Cortex of kidney (tissue), 1 donor: ENCODE measurements at places on chromosomes 16 and 17.

GRCh38 chr17:20043021-20043420 lies 33.9 kb downstream of the SPECC1 start:
- DNase-seq = no peak

DNA sequence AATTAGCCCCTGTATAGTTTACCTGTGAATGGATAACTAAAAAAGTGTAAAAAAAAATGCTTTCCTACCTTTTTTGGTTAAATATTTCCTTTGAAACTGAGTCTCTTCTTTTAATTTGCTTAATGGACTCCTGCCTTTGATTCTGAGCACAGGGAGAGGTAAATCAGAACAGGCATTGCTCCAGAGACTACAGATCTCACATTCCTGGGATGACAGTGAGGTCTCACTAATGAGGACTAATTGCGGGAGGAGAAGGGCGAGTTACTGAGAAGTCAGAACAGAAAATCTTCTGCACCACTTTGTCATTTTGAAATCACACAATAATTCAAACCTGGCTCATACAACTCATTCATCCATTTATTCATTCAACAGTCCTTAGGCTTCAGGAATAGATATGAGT lies 437.0 kb upstream of the ASIC2 start:
- DNase-seq = no peak

DNA sequence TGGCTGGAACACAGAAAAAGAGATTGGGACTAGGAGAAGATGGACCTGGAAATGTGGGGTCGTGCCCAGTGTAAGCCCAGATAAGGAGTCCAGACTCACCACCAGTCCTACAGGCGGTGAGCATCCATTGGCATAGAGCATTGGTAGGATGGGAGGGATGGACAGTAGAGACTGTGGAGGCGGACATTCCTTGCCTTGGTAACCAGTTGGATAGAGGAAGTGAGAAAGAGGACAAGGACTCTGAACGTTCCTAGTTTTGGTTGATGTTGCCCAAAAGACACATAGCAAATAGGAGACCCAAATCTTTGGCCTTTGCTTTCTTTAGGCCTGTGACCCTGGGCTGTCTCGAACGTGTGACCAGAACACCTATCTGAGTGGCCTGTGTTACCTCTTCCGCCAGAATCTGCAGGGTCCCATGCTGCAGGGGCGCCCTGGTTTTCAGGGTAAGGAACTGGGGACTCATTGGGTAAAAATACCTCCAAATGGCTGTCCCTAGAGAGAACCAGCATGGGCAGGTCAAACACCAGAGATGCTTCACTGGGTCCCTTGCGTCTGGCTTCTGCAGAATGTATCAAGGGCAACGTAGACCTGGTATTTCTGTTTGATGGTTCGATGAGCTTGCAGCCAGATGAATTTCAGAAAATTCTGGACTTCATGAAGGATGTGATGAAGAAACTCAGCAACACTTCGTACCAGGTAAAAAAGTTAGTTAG lies 6.4 kb downstream of the ITGAL start:
- DNase-seq = no peak

GRCh38 chr17:10337976-10338375 lies 34.8 kb downstream of the MYH13 start:
- no peak for DNase-seq

DNA sequence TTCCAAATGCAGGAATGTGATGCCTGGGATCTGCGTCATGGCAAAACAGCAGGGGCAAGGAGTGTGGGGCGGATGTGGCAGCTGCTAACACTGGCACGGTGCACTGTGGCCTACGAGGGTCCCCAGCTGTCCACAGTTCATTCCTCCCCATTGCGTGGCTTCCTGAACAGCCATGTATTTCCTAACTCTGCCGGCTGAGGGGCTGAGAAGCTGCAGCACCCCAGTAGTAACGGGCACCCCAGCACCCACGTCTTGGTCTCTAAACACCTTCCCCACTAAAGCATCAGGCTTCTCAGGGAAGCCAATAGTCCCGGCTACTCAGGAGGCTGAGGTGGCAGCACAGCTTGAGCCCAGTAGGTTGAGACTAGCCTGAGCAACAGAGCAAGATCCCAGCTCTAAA lies 47.6 kb downstream of the LMF1 start:
- no peak for DNase-seq

- no peak for DNase-seq
These were observed 25.6 kb downstream of the USP22 start for GRCh38 chr17:21017256-21017655.

GRCh38 chr17:63842173-63842539 lies 329 bp downstream of the SMARCD2 start:
- no peak for DNase-seq

- DNase-seq = no peak
These were observed 50.8 kb downstream of the AKAP1 start for GRCh38 chr17:57135789-57136291.

GRCh38 chr17:17603178-17603894 lies 11.8 kb upstream of the PEMT start:
- DNase-seq = no peak

GRCh38 chr17:55722742-55723487 lies at the start of gene TMEM100:
TSS of gene TMEM100 (minus strand) at chr17:55722864. CDS start at chr17:55721070, 1,794 bp downstream.
- DNase-seq = no peak

DNA sequence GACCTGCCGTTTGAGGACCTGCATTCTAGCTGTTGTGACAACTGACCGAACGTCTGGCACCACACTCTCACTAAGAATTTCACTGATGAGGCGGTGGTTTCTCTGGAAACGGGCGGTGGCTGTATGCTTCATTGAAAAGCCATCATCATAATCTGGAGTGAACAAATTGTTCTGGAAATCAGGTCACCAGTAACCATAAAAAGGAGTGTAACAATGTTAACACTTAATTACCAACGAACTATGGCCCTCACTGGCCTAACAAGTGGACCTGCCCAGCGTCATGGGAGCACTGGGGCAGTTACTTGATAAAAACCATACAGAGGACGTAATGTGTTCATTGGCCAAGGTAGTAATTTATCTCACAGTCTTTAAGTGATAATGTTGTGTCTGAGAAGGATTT lies 15.4 kb downstream of the SMARCE1 start:
- no peak for DNase-seq

DNA sequence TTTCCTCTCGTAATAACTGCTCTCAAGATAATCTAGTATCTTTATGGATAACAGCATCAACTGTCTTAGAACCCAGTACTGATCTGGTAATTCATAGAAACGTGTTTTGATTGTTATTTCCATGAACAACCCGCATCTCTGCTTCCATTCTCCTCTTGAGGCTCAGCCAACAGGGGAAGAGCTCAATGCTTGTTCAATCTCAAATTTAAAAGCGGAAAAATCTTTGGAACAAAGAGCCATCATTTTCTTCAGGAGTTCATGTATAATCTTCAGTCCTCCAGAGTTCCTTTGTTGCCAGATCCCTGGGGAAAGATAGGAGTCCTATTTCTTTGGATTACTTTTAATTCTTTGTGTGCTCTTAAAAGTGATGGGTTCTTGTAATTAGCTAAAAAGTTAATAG lies 319.9 kb downstream of the GRIN2A start:
- DNase-seq = no peak

GRCh38 chr17:28228109-28228840 lies 90.7 kb upstream of the TMEM97 start:
- DNase-seq = no peak

DNA sequence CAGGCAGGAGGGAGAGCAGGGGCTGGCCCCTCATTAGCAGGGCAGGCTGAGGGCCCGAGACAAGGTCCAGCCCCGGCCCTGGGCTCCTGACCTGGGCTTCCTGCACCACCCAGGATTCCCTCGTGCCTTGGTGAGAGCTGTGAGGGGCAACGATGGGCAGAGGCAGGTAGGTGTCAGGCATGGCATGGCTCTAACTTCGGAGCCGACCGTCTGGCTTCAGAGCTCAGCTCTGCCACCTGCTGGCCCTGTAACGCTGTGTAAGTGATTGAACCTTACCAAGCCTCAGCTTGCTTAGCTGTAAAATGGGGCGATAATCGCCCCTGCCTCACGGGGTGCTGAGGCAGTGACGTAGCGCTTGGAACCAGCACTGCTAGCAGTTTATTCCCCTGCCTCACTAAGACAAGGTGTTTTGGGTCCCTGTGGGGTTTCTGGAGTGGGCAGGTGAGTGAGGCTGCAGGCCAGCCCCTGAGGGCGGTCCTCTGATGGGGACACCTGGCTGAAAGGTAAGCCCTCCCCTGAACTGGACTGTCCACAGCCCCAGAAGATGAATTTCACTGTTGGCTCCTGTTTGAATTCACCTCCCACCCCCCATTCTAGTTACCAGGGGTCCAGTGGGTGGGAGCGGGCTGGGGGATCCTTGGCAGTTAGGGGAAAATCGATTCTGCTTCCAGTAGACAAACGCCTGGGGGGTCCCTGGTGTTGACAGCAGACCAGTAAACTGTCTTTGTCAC lies 184.8 kb upstream of the GSE1 start:
- DNase-seq = no peak

GRCh38 chr17:896953-897661 lies 82.5 kb downstream of the NXN start:
- no peak for DNase-seq

GRCh38 chr16:396605-397004 lies 394 bp upstream of the NME4 start:
- no peak for DNase-seq

DNA sequence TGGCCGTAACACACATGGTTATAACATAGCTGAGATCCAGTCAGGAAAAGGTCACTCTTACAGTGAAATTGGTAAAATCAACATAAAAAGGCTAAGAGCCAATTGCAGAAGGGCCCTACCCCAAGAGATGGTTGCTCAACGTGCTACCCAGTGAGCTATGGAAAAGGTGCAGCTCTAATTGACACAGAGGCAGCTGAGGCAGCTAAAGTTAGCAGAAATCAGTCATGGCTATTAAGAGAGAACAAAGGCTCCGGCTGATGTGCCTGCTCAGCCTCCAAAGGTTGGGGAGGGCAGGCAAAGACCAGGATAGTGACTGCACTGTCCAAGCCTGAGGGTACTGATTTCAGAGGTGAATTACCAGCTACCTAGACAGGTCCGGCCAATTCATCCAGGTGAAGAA lies 76.5 kb upstream of the ATP2A3 start:
- no peak for DNase-seq

GRCh38 chr17:77962348-77962747 lies 3.8 kb downstream of the TNRC6C start:
- no peak for DNase-seq

DNA sequence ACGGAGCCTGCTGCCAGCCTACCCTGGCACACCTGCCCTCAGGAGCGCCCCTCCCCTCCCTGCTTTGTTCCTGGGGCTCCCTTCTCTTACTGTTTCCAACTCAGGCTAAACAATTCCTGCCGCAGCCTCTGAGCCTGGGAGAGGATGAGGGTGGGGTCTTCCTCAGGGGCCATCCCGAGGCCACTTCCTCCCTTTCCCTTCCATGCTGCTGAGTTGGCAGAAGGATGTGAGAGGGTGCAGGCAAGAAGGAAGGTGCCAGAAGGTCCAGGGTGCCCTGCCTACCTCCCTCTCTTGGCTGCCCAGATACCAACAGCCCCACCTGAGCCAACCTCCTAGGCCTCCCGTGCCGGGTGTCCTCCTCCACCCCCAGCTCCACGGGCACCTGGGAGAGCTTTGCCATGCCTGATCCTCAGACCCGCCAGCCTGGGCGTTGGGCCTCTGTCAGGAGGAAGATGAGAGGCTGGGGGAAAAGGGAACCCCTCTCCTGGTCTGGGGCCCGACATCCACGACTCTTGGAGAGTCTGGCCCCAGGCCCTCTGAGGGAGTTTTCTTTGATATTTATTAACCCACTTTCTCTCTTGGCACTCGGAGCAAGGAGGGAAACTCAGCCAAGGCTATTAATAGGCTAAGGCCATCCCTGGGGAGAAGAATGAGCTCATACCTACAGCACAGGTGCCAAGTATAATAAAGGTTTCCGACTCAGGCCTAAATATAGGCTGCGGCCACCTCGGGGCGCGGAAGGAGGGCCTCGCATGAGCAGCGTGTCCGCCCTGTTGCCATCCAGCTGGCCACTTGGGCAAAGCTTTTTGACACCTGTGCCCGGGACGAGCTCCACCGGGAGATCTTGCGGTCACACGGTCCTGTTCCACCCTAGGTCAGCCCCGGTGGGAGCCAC lies 232.0 kb downstream of the ENGASE start:
- DNase-seq = no peak

GRCh38 chr16:85641776-85642176 lies 28.7 kb downstream of the GSE1 start:
- no peak for DNase-seq

DNA sequence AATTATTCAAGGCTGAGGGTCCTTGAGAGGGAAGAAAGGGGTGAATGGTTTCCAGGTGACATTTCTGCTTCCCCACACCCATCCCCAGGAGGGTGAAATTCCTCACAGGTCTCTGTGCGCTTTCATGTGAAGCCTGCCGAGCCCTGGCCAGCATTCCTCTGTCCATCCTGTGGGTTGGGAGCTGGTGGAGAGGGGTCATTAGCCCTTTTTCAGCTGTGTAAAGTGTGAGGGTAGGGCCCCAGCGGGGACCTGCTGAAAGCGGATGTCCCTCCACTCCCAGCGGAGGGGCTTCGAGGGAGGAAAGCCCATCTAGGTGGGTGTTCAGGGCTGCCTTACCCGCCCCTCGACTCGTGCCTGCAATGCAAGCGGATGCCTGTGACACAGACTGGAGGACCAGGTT lies 53.3 kb upstream of the DLX4 start:
- DNase-seq = no peak

GRCh38 chr16:58155839-58156238 lies 26.7 kb upstream of the CFAP20 start:
- DNase-seq = no peak

DNA sequence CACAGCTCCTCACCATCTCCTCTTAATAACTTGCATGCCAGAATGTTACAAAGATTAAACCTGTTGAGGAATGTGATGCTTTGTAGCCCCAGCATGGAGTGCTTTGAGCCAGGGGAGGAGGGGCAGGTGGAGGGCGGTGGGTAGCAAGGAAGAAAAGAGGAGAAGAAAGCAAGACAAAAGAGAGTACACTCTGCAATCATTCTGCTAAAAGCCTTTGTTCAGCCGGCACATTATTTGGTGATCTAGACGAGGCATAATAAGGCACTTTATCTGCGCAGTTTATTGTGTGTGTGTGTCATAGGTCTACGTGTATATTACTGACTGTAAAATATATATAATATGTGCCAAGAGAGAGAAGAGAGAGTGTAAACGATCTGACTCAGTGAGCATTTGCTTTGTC lies 139.1 kb downstream of the SOX9 start:
- DNase-seq = no peak

DNA sequence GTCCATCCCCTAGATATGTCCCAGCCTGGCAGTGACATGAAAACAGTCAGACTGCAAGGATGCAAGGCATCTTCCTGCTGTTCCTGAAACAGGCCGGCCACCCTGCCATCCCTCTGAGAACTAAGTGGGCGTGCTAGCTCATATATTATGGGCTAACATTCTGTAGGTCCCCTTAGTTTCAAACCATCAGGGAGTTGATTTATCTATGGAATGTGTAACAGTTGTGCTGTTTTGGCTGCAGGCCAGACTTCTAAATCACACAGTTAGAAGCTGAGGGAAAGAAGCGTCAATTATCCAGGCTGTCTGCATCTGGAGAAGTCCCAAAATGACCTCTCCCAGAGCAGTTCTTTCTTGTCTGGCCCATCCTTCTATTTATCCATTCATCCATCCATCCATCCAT lies 102.7 kb upstream of the DNAH9 start:
- no peak for DNase-seq

GRCh38 chr16:19102187-19102872 lies 11.4 kb upstream of the ITPRIPL2 start:
- DNase-seq = no peak
